ENCODE measurements at places on chromosomes 2 and 18. TPM values are rescaled to one million over a fixed set of nuclear protein-coding genes. Genes with fewer than 3 reads are reported as not detected.

Gene C2orf15
- total RNA-seq, result 0.29 TPM

Gene MAB21L4
- total RNA-seq, result not detected

Gene C2orf92
- 17.2 TPM for total RNA-seq

Gene DCDC2C
- total RNA-seq, result not detected

Gene UGT1A10
- not detected for total RNA-seq

Gene PROKR1
- total RNA-seq, result not detected

Gene MEIS1
- not detected for total RNA-seq

Gene CDH2
- total RNA-seq, result 0.16 TPM

Gene RIT2
- not detected for total RNA-seq

Gene LYPD1
- not detected for total RNA-seq

Gene FBXO48
- total RNA-seq, result 1.4 TPM

Gene SGO2
- 20.9 TPM for total RNA-seq

DNA sequence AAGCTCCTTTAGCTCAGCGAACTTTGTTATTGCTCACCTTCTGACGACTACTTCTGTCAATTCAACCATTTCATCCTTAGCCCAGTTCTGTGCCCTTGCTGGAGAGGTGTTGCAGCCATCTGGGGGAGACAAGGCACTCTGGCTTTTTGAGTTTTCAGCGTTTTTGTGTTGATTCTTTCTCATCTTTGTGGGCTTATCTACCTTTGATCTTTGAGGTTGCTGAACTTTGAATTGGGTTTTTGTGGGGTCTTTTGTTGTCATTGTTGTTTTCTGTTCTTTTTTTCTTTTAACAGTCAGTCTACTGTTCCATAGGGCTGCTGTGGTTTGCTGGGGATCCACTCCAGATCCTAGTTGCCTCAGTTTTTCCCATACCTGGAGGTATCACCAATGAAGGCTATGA is 57.3 kb downstream of the GTF3C3 start:
- H3K36me3 ChIP-seq, result peaks cover 27% of the 10 kb centered on the region
- H3K27ac ChIP-seq, result no peak overlapping the region
- no peaks in the 10 kb centered on the region for H3K4me1 ChIP-seq
- H3K27me3 ChIP-seq, result no peaks in the 10 kb centered on the region
- DNase-seq, result no peak

DNA sequence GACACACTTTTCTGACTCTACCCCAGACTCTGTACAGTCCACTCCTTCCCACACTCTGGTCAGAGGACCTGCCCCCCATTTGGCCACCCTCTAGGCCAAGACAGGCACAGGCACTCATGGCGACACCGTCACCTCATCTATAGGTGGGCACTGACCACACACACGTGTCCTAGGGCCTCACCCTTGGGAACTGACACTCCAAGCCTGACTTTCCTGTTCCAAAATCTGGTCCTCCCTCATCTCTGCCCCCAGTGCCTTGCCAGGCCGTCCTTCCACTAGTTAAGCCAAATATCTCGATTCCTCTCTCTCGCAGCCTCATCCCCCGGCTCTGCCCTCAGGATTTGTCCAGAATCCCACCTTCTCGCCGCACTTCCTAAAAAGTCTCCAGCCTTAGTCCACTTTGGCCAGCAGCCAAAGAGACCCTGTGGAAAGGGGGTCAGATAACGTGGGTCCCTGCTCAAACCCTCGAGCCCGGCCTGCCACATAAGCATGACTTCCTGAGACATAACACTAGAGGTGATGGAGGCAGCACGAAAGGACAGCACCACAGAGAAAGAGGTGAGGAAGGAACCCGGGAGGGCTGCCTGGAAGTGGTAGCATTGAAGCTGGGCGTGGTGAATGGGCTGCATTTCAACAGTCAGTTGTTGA is 105.8 kb upstream of the OTOS start:
- H3K4me1 ChIP-seq, result no peaks in the 10 kb centered on the region
- H3K27me3 ChIP-seq, result peaks cover 6% of the 10 kb centered on the region
- no peaks in the 10 kb centered on the region for H3K36me3 ChIP-seq
- no peak overlapping the region for H3K4me3 ChIP-seq
- H3K27ac ChIP-seq, result no peak overlapping the region

- peaks cover 62% of the 10 kb centered on the region for H3K36me3 ChIP-seq
- no peaks in the 10 kb centered on the region for H3K27me3 ChIP-seq
- H3K4me3 ChIP-seq, result no peak overlapping the region
- no peak for DNase-seq
- H3K4me1 ChIP-seq, result peaks cover 31% of the 10 kb centered on the region
Observed at GRCh38 chr2:197076652-197077051, 150.1 kb upstream of the PGAP1 start.

GRCh38 chr2:160293391-160294091 is 93.5 kb upstream of the ITGB6 start:
- DNase-seq, result no peak
- H3K4me1 ChIP-seq, result peaks cover 64% of the 10 kb centered on the region
- H3K36me3 ChIP-seq, result peaks cover 52% of the 10 kb centered on the region

- H3K4me3 ChIP-seq, result no peak overlapping the region
- H3K36me3 ChIP-seq, result no peaks in the 10 kb centered on the region
- no peak overlapping the region for H3K27ac ChIP-seq
Observed at GRCh38 chr2:7356909-7357584, 439.8 kb downstream of the RNF144A start.

- DNase-seq, result no peak
- H3K36me3 ChIP-seq, result peaks cover 24% of the 10 kb centered on the region
Observed at GRCh38 chr2:219205981-219206327, 628 bp upstream of the ZFAND2B start.

DNA sequence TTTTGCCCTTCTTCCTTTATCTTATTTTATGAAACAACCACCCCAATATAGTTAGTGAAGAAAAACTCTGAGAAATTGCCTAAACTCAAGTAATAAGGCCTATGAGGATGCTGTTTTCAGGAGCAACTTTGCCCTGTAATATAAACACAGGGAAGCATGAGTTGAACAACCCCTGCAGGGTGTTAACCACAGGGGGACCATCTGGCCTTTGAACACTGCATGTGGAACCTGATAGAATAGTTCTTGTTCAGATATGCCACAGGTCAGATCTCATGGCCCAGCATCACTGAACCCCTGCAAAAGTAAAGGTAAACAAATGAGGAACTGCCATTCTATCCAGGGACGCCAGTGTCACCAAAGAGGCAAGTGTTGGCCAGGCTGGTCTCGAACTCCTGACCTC is 82.6 kb downstream of the MAPK4 start:
- H3K27ac ChIP-seq, result no peak overlapping the region
- DNase-seq, result no peak
- H3K4me3 ChIP-seq, result no peak overlapping the region
- H3K36me3 ChIP-seq, result no peaks in the 10 kb centered on the region
- no peaks in the 10 kb centered on the region for H3K4me1 ChIP-seq

DNA sequence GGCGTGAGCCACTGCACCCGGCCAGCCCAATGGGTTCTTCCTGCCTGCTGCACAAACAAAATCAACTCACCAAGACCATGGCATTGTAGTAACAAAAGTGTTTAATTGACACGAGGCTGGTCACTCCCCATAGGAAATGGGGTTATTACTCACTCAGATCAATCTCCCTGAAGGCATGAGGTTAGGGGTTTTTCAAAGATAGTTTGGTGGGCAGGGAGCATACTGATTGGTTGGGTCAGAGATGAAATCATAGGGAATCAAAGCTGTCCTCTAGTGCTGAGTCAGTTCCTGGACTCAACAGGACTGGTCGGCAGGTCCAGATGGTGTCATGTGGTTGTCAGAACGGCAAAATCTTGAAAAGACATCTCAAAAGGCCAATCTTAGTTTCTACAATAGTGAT is 122.1 kb downstream of the TMEM17 start:
- H3K4me1 ChIP-seq, result no peaks in the 10 kb centered on the region
- peaks cover 4% of the 10 kb centered on the region for H3K27me3 ChIP-seq
- H3K4me3 ChIP-seq, result no peak overlapping the region
- H3K27ac ChIP-seq, result no peak overlapping the region
- no peak for DNase-seq

GRCh38 chr18:41311571-41312547 is 643.2 kb upstream of the PIK3C3 start:
- H3K36me3 ChIP-seq, result no peaks in the 10 kb centered on the region
- H3K4me3 ChIP-seq, result no peak overlapping the region
- no peak overlapping the region for H3K27ac ChIP-seq
- no peak for DNase-seq

DNA sequence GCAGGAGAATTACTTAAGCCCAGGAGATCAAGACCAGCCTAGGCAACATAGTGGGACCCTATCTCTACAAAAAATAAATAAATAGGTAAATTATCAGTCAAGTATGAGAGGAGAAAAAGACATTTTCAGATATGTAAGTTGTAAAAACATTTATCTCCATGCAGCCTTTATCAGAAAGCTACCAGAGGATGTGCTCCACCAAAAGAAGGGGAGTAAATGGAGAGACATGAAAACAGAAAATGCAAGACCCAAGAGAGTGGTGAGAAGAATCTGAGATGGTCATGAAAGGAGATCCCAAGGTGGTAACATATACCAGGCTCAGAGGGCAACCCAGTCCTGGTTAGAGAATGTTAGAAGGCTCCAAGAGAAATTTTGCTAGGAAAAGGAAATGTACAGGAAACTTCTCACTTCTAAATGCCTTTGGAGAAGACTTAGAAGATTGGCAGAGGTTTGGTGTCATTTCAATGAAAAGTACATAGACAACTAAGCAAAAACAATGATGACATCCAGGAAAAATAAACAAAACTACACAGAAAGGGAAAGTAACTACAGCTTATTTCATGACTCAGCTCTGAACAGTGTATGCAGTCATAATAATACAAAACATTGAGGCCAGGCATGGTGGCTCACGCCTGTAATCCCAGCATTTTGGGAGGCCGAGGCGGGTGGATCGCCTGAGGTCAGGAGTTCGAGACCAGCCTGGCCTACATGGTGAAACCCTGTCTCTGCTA is 19.5 kb downstream of the CIB4 start:
- H3K36me3 ChIP-seq, result no peaks in the 10 kb centered on the region
- no peak for DNase-seq
- H3K27me3 ChIP-seq, result peaks cover 4% of the 10 kb centered on the region
- no peak overlapping the region for H3K4me3 ChIP-seq

DNA sequence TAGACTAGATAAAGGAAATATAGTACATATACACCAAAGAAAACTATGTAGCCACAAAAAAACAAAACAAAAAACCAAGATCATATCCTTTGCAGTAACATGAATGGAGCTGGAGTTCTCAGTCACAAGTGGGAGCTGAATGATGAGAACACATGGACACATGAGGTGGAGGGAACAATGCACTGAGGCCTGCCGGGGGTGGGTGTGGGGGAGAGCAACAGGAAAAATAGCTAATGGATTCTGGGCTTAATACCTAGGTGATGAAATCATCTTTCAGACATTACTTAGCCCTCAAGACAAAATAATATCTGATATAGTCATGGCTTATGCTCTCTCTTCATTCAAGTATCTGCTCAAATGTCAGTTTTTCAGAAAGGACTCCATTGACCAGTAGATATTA is 930.6 kb downstream of the LRP1B start:
- H3K4me1 ChIP-seq, result no peaks in the 10 kb centered on the region
- no peak overlapping the region for H3K27ac ChIP-seq
- no peaks in the 10 kb centered on the region for H3K36me3 ChIP-seq
- no peaks in the 10 kb centered on the region for H3K27me3 ChIP-seq
- no peak overlapping the region for H3K4me3 ChIP-seq

- peaks cover 3% of the 10 kb centered on the region for H3K36me3 ChIP-seq
- DNase-seq, result no peak
- H3K4me3 ChIP-seq, result peak within 1 kb of the TSS; percentile 82
- H3K27me3 ChIP-seq, result peaks cover 39% of the 10 kb centered on the region
Observed at GRCh38 chr2:75560768-75561565, at the start of gene EVA1A. Gene EVA1A (minus strand): TSS chr2:75560939. CDS start chr2:75518140, 42,799 bp downstream.

DNA sequence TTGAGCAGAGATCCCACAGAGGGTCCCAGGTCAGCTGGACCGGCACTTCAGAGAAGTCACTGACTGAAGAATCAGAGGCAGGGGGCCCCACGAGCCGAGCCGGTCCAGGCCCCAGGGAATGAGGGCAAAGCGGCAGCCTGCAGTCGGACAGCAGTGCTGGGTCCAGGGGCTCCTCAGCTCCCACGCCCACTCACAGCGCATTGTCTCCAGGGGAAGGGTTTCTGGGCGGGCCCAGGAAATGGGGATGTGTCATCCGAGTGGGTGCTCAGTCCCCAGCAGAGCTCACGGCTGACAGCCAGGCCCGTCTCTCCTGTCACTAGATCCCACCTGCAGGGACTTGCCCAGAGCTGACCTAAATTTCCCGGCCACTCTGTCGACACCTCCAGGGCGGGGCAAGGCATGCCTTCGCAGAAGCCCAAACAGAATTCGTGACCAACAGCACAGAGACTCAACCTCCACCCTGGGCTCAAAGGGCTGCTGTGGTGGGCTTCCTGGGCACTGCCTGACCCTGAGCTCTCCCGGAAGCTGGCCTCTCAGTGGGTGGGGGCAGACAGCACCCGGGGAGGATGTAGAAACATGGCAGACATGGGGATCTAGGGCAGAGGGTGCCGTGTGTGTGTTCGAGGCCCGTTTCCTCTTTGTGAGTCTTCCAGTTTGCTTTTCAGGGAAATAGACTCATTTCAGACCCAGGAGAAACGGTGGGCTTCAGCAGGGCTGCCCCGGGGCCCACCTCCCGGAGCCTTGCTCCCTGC is 42.1 kb upstream of the TAF1B start:
- no peak for DNase-seq
- no peaks in the 10 kb centered on the region for H3K36me3 ChIP-seq
- peaks cover 37% of the 10 kb centered on the region for H3K4me1 ChIP-seq

- H3K27ac ChIP-seq, result peak overlapping the region; percentile 89
- H3K36me3 ChIP-seq, result peaks cover 53% of the 10 kb centered on the region
- H3K4me3 ChIP-seq, result no peak overlapping the region
- peaks cover 74% of the 10 kb centered on the region for H3K4me1 ChIP-seq
Observed at GRCh38 chr18:63236406-63236805, 83.2 kb downstream of the BCL2 start.

GRCh38 chr2:44936715-44937687 is 4.5 kb upstream of the SIX3 start:
- DNase-seq, result no peak
- no peak overlapping the region for H3K4me3 ChIP-seq
- H3K27ac ChIP-seq, result no peak overlapping the region
- peaks cover 10% of the 10 kb centered on the region for H3K4me1 ChIP-seq
- peaks cover 5% of the 10 kb centered on the region for H3K36me3 ChIP-seq

DNA sequence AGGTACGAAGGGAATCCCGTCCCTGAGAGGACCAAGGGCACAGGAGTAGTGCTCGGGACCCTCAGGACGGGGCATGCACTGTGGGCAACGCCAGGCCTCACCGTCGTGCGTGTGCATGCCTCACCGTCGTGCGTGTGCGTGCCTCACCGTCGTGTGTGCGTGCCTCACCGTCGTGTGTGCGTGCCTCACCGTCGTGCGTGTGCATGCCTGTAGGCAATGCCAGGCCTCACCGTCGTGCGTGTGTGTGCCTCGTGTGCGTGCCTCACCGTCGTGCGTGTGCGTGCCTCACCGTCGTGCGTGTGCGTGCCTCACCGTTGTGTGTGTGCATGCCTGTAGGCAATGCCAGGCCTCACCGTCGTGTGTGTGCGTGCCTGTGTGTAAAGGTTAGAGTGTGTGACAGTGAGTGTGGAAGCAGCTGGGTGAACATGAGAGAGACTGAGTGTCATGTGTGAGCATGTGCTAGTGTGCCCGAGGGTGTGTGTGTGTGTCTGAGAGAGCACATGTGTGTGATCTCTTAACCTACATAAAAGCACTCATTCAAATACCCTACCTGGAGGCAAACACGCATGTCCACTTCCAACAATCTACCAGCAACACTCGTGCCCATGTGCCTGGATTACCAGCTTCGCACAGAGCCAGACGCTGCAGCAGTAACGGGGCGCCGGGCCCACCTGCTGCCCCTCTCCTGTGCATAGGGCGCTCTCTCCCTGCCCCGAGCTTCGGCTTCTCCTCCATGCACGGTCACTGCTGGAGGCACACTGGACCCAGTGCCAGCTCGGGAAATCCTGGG is 36.3 kb downstream of the ZNF516 start:
- no peaks in the 10 kb centered on the region for H3K27me3 ChIP-seq
- no peaks in the 10 kb centered on the region for H3K4me1 ChIP-seq
- H3K4me3 ChIP-seq, result no peak overlapping the region
- H3K36me3 ChIP-seq, result no peaks in the 10 kb centered on the region

GRCh38 chr2:229335877-229336346 is 64.8 kb upstream of the PID1 start:
- DNase-seq, result no peak
- H3K27me3 ChIP-seq, result no peaks in the 10 kb centered on the region
- H3K36me3 ChIP-seq, result no peaks in the 10 kb centered on the region
- H3K27ac ChIP-seq, result no peak overlapping the region
